ENCODE measurements at places on chromosomes 11 and 22.
A peak's percentile ranks its signal among the peaks of the same experiment; 100 is the strongest.

- no peak for DNase-seq
These were observed 42.9 kb downstream of the RDX start for GRCh38 chr11:110253525-110253924.

GRCh38 chr11:2462986-2463765, 18.4 kb downstream of the KCNQ1 start:
- DNase-seq: no peak

- DNase-seq: no peak
These were observed 8.3 kb downstream of the SLC37A2 start for GRCh38 chr11:125071435-125071834.

- peak; percentile 62 for DNase-seq
These were observed 30.5 kb upstream of the PPARA start for GRCh38 chr22:46119729-46120419.

DNA sequence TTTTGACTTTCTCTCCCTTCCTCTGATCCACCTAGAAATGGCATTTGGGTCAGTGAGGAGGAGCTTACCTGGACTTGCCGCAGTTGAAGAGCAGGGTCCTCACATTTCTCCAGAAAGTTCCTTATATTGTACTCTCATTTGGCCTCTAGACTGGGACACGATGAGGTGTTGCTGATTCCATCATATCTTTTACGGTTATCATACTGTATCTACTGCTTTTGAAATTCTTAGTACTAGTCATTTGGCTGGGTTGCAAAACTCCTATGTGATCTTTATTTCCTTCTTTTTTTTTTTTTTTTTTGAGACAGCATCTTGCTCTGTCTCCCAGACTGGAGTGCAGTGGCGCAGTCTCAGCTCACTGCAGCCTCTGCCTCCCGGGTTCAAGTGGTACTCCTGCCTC, 58.7 kb upstream of the FAM181B start:
- DNase-seq: no peak

- no peak for DNase-seq
These were observed 54.8 kb downstream of the CHST1 start for GRCh38 chr11:45610627-45611026.

- no peak for DNase-seq
These were observed 1.5 kb upstream of the TOLLIP start for GRCh38 chr11:1310772-1311468.

DNA sequence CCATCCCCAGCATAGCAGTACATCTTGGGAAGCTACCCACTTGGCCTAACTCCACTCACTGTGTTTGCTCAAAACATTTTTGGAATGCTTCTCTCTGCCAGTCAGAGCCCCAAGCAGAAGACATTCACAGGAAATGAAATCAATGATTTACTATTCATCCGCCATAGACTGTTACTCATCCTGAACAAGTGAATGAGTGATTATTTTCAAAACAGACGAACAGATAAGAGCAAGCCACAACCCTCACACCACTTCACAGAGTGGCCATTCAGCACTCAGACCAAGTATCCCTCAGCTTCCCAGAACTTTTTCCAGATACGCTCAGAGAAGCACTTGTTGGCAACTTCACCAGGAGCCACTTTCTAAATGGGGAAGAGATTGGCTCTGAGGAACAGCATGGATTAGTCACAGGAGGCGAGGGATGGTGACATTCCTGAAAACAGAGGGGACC, 13.0 kb upstream of the UBASH3B start:
- DNase-seq: peak; percentile 89

DNA sequence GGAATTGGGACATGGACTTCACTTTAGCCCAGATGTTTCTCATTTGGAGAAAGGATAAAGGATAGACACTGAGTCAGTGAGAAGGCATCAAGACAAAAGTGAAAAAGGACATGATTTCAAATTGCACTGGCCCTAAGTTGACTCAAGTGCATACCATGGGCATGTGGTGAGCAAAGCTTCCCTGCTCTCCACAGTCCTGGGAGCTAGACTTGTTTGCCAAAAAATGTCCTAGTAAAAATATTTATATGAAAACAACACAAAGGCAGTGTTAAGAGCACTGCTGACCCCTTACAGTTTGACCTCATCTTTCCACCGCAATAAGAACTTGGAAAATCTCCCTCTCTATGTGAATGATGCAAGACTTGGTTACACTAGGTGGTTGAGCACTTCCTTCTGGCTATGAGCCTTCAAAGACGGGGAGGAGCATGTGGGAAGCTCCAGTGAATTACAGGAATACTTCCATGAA, 46.5 kb upstream of the FIBIN start:
- DNase-seq: peak; percentile 100

DNA sequence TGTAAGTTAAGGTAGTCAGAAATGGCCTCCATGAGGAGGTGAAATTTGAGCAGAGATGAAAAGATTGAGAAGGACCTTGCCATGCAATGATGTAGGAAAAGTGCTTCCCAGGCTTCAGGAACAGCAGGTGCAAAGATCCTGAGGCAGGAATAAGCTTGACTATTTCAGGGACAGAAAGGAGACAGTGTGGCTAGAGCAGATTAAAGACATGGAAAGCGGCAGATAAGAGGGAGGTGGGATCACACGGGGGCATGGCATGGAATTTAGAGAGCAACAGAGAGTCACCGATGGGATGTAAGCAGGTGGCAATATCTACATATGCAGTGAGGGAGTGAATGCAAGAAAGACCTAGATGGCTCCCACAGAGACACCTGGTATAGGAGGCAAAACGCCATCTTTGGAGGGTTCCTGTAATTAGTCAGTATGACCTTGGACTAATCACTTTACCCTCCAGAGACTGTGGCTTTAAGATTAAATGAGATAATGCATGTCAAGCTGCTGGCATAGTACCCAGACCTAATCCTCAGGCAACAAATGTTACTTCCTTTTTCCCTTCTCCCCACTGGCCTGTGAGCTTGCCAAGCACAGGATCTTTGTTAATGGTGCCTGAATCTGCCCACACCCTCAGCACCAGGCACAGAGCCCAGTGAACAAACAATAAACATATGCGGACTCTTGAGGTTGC, 24.6 kb upstream of the ACER3 start:
- peak; percentile 45 for DNase-seq

DNA sequence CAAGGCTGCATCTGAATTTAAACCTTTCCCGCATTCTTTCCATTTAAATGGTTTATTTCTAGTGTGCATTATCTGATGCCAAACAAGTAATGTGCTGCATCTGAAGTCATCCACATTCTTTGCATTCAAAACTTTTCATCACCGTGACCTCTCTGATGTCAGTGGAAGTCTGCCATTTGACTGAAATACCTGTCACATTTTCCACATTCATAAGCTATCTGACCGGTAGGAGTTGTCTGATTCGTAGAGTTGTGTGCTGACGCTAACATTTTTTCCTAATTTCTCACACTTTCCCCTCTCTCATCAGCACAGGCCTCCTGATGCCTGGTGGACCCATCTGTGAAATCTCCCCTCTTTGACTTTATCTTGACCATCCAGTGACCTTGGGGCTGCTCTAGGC, 79.9 kb upstream of the BARX2 start:
- no peak for DNase-seq

GRCh38 chr11:107961480-107961879, 33.2 kb downstream of the RAB39A start:
- DNase-seq: no peak

GRCh38 chr11:35338921-35339320, 80.4 kb downstream of the SLC1A2 start:
- DNase-seq: peak; percentile 35

GRCh38 chr22:49255154-49255553, 572.5 kb downstream of the BRD1 start:
- no peak for DNase-seq

- peak; percentile 96 for DNase-seq
These were observed 33.4 kb downstream of the SERPIND1 start for GRCh38 chr22:20807315-20807752.

DNA sequence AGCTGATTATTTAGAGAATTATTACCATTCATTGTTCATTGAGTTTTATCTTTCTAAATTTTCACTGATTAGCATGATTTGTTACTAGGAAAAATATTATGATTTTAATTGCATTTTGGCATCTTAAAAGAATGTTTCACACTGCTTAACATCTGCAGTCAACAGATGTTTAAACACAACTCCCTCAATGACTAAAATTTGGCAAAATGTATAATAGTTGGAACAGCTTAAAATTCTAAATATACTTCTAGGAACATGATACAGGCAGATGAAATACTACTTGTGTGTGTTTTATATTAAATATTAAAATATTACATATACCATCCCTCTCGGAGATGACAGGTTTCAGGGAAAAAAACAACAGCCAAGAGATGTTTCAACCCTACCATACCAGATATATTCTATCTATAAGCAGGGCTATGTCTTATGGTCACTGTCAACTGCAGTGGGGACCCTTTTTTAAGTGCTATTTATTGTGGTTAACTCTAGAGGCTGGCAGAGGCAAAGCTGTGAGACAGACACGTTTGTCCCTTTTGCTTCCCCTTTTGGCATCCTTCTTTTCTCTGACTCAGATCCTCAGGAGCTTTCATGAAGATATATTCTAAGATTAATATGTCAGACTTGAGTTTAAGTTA, 81.9 kb downstream of the BDNF start:
- no peak for DNase-seq

GRCh38 chr22:32395107-32395506, 16.9 kb downstream of the RTCB start:
- no peak for DNase-seq

GRCh38 chr11:3970108-3970507, 114.6 kb downstream of the STIM1 start:
- DNase-seq: no peak

GRCh38 chr11:68940651-68941323, 37.1 kb downstream of the IGHMBP2 start:
- DNase-seq: no peak

- no peak for DNase-seq
These were observed 16.0 kb downstream of the CAPRIN1 start for GRCh38 chr11:34067383-34068065.

DNA sequence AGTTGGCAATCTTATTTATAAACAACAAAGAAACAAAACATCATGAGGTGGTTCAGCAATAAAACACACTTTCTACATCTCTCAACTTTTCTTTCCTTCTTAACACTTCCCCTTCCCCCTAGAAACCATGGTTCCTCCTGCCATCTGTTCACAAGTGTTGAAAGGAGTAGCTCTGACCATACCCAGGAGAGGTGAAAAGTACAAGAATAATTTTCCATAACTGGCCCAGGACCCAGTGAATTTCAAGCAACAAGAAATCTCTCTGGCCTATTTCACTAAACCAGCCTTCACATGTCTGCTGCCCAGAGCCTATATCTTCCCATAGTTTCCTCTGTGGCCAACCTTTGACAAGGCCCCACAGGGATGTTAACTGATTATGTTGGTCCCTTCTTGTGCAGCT, 98.2 kb upstream of the CEP126 start:
- no peak for DNase-seq

GRCh38 chr11:48018528-48019216, 38.3 kb downstream of the PTPRJ start:
- DNase-seq: no peak

Measured in HCEC 1CT (cell line).